GM18507 (cell line): ENCODE measurements at places on chromosomes 3 and 15.

- no peak for DNase-seq
Measured at GRCh38 chr3:81394651-81395524, 366.6 kb downstream of the GBE1 start.

DNA sequence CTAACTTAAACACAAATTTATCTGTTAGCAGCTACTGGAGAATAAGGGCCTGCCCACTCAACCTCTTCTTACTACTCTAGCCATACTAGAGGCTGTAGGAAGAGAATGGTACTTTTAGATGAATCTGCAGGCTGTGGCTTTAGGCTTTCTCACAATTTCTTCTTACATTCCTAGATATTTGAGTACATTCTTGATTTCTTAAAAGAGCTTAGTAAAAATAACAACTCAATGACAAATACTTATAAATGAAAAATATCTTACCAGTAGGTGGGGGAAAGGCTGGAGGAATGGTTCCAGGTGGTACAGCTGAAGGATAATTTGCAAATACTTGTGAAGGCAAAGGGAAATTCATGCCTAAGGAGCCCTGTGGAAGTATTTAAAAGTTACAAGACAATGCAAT is 92.9 kb upstream of the GK5 start:
- no peak for DNase-seq

DNA sequence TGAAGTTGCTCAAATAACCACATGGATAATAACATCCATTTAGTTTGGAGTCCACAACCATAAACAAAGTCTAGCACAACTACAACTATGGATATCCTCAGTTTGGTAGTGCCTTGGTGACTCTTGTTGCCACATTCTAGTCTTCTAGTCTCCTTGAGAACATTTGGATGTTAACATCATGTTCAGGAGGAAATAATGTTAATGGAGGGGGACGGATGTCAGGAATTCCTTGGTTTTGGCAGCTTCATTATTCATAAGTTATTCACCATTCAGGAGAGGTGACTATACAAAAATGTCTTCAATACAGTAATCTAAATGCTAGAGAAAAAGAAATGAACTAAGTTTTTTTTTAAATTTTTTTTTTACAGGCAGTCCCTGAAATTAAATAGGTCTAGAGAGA is 26.4 kb upstream of the GABPB1 start:
- DNase-seq = no peak

DNA sequence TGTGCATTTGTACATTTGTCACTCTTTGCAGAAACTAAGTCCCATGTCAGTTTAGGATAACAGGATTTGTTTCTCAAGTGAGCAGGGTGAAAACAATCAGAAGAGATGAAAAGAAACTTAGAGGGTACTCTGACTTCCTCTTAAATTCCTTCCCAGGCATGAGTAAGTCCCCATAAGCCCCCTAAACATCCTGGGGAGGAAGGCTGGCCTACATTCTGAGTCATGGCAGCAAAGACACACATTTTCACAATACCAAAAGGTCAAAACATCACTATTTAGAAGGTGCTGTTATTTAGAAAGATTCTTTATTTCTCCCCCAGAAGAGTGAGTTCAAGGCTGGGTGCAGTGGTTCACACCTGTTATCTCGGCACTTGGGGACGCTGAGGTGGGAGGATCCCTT is 7.6 kb upstream of the FOXP1 start:
- no peak for DNase-seq

DNA sequence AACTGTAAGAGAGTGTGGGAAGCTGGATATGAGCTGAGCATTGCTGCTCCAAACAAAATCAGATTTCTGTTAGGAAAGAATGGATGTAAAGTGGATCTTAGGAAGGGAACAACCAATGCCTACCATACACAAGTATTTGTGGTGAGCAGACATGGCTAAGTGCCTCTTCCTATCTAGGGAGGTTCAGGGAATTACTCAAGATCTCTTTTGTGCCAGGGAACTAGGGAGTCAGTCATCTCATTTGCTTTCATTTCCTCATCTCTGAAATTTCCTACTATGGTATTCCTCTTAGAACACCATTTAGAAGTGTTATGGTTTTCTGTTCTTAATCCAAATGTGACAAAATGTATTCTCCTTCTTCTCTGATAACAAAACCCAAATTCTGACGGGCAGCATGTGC is 396.5 kb downstream of the FHIT start:
- DNase-seq = no peak

DNA sequence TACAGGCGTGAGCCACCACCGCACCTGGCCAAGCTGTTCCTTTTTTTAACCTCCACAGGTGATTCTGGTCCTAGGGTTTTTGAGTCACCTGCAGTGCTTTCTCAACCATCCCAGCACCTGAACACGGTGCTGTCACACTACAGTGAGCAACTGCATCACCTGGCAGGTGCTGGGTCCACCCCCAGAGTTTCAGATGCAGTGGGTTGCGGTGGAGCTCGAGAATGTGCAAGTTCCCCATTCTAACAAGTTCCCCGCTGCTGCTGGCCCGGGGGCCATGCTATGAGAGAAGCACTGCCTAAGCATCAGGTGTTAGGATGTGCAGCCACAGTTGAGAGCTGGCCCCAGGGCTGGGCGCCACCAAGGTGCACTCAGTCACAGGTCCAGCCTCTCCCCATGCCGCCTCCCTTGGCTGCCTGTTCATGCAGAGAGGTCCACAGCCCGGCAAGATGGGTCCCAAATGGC is 18.0 kb downstream of the ISG20 start:
- peak; percentile 60 for DNase-seq
